AML-193 (cell line): ENCODE measurements at places on chromosomes 6 and 20.

GRCh38 chr20:19975436-19975799 lies 41.7 kb upstream of the NAA20 start:
- DNase-seq = no peak

- DNase-seq = no peak
Observed at GRCh38 chr6:136036601-136037000, 185.1 kb downstream of the PDE7B start.

- DNase-seq = peak; percentile 42
Observed at GRCh38 chr20:49276161-49276960, 1.5 kb downstream of the ZNFX1 start.

GRCh38 chr20:36318166-36318565 lies 12.0 kb downstream of the DLGAP4 start:
- no peak for DNase-seq

DNA sequence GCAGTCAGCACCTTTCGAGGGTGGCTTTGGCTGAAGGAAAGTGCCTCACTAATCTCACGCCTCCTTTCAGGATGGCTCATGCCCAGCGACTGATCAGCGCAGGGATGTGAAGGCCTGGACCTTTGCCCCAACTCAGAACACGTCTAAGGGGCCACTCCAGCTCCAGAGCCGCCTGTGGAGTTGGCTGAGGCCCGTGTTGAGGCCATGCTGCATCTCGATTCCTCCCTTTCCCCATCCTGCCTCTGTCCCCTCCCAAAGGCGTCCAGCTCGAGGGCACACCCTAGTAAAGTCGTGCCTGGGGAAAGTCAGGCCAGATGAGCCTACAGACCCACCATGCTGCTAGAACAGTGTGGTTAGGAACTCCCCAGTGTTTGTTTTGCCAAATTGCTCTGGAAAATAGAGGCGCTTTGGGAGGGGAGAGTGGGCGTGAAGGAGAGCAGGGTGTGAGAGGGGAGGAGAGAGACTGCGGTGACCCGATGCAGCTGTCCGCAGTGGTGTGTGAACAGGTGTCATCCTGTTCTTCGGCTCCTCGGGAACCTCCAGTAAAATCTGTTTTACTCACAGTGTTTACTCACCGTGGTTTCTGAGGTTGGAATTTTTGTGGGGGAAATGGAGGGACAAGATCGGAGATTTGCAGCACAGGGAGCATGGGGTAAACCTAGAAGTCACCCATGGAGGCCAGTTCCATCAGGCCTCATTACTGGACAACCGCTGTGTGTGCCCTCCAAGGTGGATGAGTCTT lies 85.0 kb upstream of the PMEPA1 start:
- DNase-seq = no peak

DNA sequence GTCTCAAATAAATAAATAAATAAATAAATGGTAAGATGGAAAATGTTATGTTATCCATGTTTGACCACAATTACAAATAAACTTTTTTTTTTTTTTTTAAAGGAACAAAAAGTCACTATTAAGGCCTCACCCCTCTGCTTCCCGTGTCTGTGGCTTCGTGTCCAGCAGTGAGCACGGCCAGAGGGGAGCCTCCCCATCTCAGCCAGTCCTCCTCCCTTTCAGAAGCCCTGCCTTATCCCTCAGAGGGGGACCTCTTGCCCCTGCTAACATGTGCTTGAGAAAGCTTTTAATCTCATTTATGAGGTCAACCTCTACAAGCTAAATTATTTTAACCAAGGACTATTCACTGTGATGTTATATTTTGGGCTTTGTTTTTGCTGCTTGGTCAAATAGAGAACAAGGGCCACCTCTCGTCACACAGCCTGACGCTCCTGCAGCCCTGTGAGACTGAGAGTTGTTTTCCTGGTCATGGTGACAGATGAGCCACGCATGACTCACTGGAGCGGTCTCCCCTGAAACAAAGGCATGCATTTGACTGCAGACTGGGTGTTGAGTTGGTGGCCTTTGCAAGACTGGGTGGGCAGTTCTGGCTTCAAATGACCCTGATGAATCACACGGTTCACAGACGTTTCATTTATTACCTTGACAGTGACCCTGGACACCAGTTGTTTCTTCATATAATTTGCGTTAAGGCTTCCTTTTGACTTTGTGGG lies 131.8 kb downstream of the TIAM2 start:
- DNase-seq = no peak

GRCh38 chr20:52193133-52193532 lies 1.6 kb upstream of the ZFP64 start:
- no peak for DNase-seq

GRCh38 chr20:13492001-13492481 lies 146.7 kb downstream of the TASP1 start:
- no peak for DNase-seq

GRCh38 chr6:138989098-138989983 lies 1.3 kb upstream of the REPS1 start:
- no peak for DNase-seq

DNA sequence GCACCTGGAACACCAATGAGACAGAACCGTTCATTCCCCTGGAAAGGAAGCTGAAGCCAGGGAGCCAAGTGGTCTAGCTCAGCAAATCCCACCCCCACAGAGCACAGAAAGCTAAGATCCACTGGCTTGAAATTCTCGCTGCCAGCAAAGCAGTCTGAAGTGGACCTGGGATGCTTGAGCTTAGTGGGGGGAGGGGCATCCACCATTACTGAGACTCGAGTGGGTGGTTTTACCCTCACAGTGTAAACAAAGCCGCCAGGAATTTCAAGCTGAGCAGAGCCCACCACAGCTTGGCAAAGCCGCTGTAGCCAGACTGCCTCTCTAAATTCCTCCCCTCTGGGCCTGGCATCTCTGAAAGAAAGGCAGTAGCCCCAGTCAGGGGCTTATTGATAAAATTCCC lies 53.1 kb downstream of the KIF16B start:
- no peak for DNase-seq

- no peak for DNase-seq
Observed at GRCh38 chr6:44558832-44559251, 171.3 kb downstream of the CDC5L start.

DNA sequence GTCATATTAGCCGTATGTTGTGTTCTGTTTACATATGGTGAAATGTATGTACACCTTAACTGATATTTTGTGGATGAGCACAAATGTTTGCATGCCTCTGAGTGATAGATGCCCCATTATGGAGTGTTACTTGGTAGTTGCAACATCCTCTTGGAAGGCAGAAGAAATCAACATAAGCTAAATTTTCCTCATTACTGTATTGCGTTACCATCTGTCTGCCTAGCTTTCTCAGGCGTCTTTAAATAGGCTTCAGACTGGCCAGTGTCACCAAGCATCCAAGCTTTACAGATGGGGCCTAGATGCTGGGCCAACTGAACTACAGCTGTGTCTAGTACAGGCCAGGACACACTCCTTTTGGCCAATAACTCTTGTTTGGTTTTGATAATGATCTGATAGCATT lies 250.6 kb downstream of the SAMD5 start:
- no peak for DNase-seq

- no peak for DNase-seq
Observed at GRCh38 chr6:169028343-169028742, 225.3 kb downstream of the THBS2 start.

GRCh38 chr6:17059850-17060249 lies 42.0 kb upstream of the STMND1 start:
- DNase-seq = no peak

- DNase-seq = no peak
Observed at GRCh38 chr20:9109566-9109965, 40.7 kb downstream of the PLCB4 start.

DNA sequence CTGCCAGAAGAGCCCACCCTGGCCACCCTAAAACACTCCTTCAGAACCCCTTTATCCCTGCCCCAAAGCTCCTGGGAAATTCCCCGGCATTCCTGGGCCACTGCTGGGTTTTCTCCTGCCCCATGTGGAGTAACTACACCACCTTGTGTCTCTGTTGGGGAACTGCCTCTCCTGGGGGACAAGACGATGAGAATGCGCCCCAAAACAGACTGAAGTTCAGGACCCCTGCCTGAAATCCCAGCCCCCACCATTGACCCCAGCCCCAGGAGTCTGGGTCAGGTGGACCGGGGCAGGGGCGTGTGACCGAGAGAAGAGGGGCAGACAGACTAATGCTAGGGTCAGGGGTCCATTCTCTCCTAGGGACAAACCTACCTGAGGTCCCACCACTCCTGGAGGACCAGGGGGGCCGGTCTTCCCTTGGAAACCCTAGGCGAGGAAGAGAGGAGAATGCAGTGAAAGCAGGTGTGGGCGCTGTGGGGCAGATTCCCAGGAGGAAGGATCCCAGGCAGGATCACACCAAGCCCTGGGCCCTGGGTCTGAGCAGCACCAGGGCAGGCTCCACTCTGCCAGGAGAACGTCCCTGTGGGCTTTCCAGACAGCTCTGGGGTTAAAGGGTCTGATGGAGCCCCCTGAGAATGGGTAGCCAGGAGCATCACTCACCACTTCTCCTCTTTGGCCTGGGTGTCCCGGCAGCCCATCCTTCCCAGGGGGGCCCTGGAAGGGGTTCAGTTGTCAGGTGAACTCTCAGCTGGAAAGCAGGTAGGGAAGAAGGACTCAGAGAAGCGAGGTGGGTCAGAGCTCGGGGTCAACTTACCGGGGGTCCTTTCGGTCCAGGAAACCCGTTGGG lies 19.4 kb downstream of the COL11A2 start:
- DNase-seq = peak; percentile 7

GRCh38 chr6:28923318-28924102 lies at the start of gene TRIM27:
TSS of gene TRIM27 (minus strand) at chr6:28923985. CDS start at chr6:28923632, 353 bp downstream.
- peak; percentile 89 for DNase-seq

DNA sequence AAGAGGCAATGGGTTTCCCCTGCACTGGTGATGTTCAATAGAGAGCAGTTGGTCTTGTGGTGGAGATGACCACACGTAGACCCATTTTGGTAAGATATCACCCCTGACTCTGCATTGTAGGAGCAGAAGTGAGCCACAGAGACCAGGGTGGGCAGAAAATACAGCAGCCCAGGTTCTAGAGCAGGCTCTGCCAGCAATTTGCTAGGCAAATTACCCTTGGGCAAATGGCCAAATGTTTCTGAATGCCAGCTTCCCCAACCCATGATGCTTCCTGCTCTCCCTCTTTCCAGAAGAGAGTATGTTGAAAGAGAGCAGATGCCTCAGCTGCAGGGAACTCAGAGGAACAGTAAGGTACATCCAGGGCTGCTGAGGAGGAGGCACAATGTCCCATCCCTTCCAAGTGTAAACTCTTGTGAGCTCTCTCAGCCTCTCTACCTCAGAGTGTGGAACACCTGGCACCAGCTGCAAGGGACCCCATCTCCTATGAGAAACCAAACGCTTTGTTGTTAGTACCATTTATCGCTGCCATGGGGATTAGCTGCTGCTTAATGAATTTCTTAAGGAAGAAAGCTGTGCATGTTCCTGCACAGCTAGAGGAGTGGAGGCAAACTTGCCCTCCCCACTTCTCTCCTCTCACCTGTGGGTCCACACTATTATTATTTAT lies 317.5 kb upstream of the MOCS1 start:
- DNase-seq = no peak

DNA sequence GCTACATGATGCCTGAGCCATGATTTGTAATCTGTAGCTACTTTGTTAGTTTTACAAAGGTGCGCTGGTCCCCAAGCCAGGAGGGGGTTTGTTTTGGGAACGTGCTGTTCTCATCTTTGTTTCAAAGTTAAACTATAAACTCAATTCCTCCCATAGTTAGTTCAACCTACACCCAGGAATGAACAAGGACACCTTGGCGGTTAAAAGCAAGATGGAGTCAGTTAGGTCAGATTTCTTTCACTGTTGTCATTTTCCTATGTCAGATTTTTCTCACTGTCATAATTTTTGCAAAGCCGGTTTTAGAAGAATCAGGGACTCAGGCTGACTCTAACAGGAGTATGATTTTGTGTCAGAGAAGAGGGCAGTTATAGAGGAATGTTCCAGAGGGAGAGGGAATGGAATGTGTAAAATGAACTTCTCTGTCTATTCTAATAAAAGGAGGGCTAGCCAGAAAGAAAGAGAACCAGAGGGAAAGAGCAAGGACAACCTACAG lies 2.3 kb upstream of the GMPR start:
- no peak for DNase-seq

DNA sequence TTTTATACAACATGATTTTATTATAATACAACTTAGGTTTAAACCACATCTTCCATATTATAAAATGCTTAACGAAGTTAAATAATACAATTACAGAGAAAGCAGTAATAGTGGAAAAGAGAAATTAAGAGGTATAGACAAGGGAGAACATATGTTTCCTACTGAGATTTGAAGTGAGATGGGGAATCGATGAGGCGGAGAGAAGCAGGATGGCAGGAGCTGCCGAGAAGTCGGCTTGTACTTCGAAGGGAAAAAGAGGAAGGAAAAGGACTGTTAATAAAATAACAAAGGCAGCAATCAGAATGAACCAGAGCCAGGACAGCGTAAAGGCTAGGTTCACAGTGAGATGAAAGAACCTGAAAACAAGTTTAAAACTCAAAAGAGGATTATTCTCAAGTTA lies 15.4 kb downstream of the FBXL4 start:
- DNase-seq = peak; percentile 20

GRCh38 chr20:4352348-4352747 lies 337.0 kb upstream of the RNF24 start:
- DNase-seq = no peak

DNA sequence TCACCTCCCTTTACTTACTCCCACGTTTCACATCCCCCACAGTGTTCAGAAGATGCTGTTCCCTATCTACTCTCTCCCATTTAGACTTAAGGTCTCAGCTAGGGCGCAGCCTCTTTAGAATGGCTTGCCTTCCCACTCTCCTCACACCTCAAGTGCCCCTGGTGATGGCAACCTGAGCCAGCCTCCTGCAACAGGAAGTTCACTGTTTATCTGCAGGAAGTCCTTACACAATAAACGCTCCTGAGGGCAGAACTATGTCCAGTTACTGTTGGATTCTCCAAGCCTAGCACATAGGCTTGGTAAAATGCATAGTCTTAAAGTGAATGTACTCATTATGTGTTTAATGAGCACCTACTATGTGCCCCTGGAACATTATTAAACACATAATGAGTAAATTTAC lies 21.9 kb upstream of the RAB22A start:
- peak; percentile 2 for DNase-seq

DNA sequence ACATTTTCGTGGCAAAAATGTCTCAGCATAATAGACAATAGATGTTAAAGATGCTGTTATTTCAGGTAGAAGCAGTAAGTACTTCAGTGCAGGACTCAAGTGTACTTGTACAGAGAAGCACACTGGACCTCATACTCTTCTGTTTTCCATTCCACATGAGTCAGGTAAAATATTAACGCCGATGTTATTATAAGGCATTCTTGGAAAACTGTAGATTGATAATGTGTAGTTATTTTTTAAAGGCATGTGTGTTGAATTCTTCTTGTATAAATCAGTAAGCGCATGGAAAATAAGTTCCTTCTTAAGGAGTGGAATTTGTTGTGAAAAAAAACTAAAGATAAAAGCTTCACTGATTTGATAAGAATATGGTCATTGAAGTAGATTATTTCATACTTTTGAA lies 45.8 kb downstream of the DOP1A start:
- DNase-seq = no peak
